ENCODE measurements at places on chromosomes 11 and 22.

- DNase-seq = no peak
Observed at GRCh38 chr22:41898645-41899044, 16.2 kb downstream of the SHISA8 start.

- no peak for DNase-seq
Observed at GRCh38 chr11:61077936-61078335, 24.4 kb upstream of the CD5 start.

DNA sequence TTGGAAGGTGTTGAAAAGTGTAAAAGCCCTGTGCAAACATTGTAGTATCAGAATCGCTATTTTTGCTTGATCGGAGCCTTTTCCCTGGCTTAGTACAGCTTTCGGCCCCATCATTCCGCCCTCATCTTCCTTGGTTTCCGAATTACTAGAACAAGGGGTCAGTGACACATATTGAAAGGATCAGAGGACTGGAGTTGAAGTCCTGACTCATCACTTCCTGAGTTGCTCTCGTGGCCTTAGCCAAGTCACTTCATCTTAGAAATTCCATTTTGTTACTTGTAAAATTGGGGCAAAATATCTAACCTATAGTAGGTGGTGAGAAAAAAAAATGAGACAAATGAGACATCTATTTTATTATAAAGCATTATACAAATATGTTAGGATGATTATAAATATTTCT is 375.0 kb downstream of the NTM start:
- no peak for DNase-seq

DNA sequence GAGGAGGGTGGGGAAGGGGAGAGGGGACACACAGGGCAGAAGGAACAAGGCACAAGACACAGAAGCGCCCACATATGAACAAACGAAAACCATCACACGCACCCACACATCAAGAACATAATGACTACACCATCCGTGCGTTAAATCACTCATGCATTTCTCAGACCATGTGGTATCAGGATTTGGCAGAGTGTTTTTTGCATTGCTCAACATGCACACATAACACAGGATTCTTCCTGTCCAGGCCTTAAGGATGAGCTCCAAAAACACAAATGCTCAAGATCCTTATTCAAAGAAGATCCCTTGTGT is 309.5 kb downstream of the CADM1 start:
- no peak for DNase-seq

GRCh38 chr11:130431801-130432200 is 3.4 kb upstream of the ADAMTS8 start:
- DNase-seq = no peak

DNA sequence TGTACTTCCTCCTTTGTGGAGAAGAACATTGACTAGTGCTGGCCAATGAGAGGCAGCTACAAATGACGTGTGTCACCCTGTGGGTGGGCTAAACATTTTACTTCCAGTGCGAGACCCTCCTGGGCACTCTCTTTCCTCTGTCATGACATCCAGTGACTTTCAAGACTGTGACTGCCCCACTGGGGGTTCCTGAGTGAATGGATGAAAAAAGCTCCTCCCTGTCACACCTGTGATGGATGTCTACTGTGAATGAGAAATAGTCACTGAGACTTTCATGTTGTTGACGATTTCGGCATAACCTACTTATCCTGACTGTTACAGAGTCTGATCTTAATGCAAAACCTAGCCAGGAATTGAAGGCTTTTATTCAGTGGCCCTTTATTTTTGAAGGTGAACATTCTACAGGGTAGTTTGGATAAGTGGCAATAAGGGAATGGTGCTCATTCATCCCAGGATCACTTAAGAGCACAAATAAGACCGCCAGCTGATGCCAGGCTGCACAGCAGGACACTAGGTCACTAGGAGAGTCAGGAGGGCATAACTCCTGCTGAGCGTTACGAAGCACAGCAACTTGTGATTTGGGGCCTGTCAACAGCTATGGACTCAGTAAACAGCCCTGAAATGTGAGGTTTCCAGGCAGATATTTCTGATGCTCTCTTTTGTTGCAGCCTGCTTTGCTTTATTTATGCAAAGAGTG is 636.6 kb downstream of the NTM start:
- DNase-seq = no peak

DNA sequence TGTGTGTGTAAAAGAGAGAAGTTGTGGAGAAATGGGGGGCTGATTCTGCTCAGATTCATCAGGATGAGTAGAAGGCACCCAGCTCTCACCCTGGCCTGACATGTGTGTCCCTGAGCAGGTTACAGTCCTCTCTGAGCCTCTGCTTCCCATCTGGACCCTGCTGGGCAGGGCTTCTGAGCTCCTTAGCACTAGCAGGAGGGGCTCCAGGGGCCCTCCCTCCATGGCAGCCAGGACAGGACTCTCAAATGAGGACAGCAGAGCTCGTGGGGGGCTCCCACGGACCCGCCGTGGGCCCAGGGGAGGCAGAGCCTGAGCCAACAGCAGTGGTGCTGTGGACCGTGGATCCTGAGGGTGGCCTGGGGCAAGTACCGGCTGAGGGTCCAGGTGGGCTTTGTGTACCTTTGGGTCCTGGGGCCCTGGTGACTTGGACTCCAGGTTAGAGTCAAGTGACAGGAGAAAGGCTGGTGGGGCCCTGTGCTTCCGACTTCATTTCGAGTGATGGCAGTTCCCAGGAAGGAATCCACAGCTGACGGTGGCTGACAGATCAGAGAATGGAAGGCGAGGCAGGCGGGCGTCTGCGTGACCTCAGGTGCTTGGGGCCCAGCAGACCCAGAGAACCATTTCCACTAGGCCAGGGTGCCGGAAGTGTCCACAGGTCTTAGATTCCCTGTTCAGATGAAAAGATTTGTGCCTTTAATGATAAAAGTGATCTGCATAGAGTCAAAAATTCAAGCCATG is 21.9 kb downstream of the NEAT1 start:
- DNase-seq = peak; percentile 89

DNA sequence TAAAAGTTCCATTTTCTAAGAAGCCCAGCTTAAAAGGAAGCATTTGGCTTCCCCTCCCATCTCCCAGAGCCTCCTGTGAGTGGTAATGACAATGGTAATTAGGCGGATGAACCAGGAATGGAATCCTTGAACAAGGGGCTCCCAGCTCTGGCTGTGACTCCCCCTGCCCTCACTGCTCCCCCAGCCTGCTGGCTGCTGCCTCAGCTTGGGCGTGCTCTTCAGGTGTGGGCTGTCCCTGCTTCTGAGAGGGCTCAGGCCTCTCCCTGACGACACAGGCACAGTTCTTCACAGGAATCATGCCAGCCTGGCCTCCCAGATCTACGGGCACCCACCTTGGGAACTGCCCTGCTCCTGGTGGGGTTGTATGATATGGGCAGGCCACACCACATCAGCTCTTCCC is 81.7 kb upstream of the NARS2 start:
- no peak for DNase-seq

GRCh38 chr11:57373146-57373545 is 7.8 kb downstream of the PRG3 start:
- DNase-seq = no peak

- no peak for DNase-seq
Observed at GRCh38 chr22:39055658-39056057, 15.0 kb downstream of the APOBEC3F start.

DNA sequence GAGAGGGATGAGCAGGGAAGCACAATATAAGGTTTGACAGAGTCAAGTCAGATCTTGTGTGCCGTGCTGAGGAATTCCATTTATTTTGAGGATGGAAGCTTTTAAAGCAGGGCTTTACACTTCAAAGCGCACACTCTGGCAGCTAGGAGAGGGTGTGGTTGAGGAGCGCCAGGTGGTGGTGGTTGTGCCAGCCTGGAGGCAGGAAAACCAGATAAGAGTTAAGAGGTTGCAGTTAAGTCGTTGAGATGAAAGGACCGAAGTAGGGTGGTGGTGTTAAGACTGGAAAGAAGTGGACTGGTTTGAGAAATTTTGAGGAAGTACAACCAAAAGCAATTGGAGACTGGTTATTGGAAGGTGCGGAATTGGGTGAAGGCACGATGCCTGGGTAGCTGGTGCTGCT is 231.6 kb upstream of the TBCEL start:
- no peak for DNase-seq

DNA sequence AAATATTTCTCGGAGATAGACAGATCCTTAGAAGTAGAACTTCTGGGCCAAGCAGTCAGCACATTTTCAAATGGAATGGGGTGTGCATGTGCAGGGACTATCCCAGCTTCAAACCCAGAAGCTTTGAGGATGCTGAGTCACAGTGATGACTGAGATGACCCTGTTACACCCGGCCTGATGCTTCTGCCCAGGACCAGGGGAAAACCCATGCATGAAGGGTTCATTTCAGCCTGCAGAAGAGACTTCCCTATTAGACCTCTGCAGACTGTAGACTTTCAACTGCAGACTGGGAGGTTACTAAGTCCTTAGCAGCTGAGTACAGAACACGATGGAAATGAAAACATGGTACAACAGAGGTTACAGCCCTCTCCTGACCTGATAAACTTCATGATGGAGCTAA is 3.6 kb upstream of the OR2AT4 start:
- no peak for DNase-seq

GRCh38 chr11:14587258-14587657 is 56.3 kb upstream of the PDE3B start:
- no peak for DNase-seq

DNA sequence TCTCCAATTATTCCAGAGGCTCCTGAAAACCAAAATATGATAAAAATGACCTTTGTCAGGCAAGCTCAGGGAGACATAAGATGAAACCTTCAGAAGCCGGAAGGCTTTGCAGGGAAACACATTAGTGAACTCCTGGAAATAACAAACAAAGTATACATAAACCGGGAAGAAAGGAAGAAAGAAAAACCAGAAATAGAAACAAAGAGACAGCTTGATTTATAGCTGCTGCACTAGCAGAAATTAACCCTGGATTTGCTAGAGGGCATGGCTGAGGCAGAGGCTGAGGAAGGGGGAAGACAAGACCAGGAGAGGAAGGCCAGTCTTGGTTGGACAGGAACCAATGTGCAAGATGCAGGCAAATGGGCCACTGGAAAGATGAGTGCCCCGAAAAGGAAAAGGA is 33.3 kb downstream of the SLC22A25 start:
- no peak for DNase-seq

GRCh38 chr22:50209893-50210292 is 9.1 kb downstream of the SELENOO start:
- DNase-seq = no peak

GRCh38 chr11:23111527-23111926 is 251.3 kb upstream of the CCDC179 start:
- DNase-seq = no peak

DNA sequence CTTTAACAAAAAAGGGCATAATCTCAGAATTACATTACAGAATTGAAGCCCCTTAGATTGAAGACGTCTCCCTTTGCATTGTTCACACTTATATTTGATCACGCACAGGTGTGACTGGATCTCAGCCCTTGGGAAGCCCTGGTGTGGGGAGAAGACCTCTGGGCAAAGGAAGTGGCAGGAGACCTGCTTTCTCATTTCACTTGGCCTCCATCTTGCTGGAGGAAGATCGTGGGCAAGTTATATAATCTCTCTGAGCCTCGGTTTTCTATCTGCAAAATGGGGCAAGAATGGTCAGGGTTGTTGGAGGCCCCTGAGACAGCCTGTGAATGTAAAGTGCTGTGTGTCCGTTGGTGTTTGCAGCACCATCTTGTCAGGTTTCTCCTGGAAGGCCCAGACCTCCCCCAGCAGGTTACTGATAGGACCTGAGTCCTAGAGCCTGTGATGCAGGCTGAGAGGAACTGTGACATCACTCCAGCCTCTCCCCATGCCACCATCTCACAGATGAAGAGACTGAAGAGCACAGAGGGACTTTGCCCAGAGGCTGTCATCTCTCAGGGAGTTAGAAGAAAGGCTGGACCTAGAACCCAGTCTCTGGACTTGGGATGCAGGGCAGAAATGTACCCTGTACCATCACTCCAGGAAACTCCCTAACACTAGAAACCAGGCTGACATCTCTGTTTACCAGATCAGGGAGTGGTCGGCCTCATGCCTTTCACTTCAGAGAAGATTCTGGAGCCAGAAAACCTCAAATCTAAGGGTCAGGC is 1.1 kb upstream of the APOA1 start:
- DNase-seq = no peak

DNA sequence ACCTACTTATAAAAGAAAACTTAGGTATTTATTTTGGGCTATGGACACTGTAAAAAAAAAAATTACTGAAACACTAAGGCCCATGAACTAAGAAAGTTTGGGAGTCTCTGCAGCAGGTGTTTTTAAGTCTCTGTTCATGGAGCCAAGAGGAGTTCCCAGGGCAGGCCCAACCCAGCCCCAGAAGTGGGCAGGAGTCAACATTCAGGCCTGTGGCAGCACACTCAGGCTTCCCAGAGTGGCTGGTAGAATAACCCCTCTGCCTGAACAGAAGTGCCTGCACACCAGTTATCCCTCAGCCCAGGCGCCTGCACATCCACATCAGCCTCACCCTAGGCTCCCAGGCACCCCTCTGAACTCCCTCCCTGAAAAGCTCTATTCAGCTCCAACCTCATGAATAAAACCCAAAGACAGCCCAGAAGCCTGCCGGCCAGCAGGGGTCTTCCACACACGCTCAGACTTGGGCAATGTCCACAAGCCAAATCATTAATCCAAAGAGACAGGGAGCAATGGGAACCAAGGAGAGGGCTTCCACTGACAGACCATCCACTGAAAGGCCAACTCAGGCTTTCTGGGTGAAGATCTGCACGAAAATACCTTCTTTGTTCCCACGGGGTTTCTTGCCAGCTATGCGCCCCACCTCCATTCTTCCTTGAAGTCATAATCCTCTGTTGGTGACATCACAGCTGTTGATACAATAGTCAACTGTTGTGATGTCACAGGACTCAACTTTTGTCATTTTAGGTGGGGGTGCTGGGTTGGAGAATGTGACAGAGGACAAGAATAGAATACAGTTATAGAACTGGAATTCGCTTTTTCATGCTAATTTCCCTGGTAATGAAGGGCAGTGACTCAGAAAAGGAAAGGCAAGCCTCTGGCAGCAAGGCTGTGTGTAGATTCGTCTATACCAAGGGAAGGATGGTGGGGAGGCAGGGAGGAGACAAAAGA is 83.7 kb downstream of the RPL27A start:
- DNase-seq = no peak

DNA sequence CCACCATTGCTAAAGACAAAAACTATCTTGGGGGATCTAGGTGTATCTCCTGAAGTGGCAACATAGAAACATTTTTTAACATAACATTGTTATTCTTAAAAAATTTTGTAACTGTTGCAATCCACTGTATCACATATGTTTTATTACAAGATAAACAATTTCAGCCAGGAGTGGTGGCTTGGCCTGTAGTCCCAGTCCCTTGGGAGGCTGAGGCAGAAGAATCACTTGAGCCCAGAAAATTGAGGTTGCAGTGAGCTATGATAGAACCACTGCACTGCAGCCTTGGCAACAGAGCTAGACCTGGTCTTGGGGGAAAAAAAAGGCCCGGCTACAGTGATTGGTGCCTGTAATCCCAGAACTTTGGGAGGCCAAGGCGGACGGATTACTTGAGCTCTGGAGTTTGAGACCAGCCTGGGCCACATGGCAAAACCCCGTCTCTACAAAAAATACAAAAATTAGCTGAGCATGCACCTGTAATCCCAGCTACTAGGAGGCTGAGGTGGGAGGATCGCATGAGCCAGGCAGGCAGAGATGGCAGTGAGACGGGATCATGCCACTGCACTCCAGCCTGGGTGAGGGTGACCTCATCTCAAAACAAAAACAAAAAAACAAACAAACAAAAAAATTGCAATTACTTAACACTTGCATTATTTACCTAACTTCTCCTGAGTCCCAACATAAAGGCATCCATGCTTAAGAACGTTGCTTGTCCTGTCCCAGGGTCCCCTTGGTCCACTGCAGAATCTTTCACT is 1.5 kb upstream of the DEPDC5 start:
- DNase-seq = no peak

- no peak for DNase-seq
Observed at GRCh38 chr11:70915158-70915985, 337.0 kb downstream of the SHANK2 start.
